Central memory CD4-positive, alpha-beta T cell (primary cell): ENCODE measurements at places on chromosomes 12 and 14.

- DNase-seq = no peak
These were observed 4.9 kb downstream of the ERGIC2 start for GRCh38 chr12:29376118-29376517.

- DNase-seq = no peak
These were observed 2.6 kb upstream of the PRKD1 start for GRCh38 chr14:29930283-29930682.

DNA sequence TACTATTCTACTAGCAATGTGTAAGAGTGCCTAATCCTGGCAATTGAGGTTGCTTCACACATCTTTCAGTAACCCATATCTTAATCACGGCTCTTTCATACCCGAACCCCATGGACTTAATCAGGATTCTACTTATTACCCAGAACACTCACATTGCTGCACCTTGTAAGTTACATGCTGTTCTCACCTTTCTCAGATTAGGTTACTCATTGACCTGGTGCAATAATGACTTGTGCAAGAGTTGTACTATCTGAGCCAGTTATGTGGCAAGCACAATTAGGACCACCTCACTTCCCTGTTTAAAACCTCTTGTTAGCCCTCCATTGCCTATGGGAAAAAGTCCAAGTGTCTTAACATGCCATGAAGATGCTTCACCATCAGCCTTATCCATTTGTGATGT, 306.7 kb upstream of the E2F7 start:
- no peak for DNase-seq

DNA sequence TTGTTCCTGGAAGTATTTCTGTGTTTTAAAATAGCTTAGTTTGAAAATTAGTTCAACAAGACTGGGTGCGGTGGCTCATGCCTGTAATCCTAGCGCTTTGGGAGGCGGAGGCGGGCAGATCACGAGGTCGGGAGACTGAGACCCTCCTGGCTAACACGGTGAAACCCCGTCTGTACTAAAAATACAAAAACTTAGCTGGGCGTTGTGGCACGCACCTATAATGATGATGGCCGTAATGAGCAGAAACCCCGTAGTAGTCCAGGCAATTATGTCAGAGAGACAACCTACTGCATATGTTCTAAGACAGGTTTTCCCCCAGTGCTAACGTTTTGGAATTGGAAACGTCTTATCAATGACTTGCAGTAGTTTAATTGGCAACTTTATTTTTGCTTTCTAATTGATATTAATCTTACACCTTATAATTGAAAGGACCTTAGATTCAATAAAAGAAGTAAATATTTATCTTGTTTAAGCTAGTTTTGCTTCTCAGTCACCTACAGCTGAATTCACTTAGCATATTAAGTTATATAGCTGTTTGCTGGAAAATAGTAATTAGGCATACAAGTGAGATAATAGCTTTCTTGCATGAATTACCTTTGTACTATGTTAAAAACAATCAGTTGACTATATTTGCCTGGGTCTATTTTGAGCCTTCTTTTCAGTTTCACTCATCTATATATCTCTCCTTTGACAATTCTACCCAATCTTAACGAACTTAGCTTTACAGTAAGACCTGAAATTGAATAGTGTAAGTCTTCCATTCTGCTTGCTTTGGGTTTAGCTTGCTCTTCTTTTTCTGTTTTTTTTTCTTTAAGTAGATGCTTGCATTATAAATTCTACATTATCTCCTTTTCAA, 15.6 kb downstream of the CLECL1 start:
- no peak for DNase-seq

DNA sequence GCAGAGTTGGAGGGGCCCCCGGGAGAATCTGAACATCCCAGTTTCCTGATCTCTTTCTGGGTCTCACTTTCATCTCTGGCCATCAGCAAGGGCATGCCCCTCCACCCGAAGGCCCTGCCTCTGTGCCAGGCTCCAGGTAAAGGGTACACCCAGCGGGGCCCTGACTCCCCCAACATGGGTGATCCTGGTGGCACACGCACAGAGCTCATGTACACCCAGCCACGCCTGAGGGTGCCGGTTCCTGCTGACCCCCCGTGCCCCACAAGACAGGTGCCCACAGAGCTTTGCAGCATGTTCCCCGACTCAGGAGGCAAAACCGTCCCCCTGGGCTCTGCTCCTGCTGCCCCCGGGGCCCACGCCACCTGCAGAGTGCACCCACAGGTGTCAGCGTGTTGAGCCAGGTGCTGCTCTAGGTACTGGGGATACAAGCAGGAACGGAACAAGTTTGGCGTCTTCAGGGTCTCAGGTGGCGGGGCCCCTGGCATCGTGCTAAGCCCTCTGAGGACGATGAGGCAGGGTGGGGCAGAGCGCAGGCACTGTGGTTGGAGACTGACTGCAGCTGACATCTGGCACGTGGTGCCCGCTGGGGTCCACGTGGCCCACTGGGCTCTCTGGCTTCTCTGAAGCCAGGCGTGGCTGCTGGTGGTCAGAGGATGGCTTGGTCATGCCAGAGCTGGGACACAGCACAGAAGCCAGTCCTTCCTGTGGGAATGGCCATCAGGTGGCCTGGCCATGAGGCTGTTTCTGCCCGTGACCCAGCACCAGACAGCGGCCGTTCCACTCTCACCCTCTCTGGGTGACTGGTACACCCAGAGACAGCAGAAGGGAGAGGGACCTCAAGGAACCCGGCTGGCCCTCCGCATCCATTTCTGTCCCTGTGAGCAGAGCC, 13.8 kb downstream of the BAG5 start:
- DNase-seq = no peak

- no peak for DNase-seq
These were observed 71.0 kb downstream of the NIN start for GRCh38 chr14:50759800-50760543.

GRCh38 chr12:116427200-116427930, 131.8 kb upstream of the MAP1LC3B2 start:
- DNase-seq = no peak

DNA sequence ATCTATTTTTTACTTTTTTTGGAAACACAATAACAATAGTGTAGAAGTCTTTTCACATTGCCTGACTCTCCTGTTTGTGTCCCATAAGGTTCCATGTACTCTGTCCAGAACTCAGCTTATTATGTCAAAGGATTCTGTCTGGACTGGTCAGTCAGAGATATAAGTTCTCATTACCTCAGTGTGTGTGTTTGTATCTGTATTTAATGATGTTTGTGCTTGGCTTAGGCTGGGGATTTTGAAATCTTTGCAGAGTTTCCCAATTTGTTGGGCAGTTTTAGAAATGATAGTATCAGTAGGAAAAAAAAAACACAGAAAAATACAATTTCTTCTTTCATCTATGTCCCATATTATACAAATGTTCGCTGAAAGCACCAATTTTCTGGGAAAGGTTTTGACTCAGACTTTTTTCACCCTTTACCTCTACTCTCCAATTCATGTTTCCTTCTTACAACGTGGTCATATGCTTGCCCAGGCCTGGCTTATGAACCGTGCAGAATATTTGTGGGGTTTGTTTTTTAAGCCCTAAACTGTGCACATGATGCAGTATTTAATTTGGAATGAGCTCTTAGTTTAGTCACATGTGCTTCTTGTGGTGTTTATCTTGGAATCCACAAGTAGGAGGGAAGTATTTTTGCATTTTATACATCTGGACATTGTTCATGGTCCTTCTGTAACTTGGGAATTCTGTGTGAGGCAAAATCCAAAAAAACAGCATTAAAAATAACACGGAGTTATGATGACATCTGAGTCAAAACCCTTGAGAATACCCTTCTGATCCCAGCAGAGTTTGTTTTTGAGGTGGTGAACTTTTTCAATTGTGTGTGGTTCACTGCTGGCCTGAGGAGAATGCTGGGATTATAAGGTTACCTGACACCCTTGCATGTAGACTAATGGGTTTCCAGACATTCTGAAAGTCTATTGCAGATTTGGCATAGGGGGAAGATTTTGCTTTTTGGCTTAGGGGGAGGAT, 121.2 kb downstream of the RAD51B start:
- DNase-seq = no peak

DNA sequence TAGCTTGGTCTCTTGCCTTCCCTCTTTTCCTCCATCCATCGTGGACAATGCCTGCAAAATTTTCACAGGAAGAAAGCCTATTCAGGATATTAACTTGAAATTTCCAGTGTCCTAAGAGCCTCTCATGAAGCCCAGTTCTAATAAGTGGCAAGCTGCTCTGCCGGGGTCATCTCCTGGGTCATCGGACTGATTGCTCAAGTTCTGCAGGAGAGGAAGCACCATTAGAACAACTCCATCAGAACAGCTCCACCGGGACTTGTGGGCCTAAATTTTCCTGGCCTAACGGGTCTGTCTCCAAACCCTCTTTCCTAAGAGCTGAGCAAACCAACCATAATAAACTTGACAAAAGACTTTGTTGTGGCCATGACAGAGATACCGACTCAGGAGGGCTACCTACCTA, 13.9 kb downstream of the ERG28 start:
- DNase-seq = no peak

GRCh38 chr12:77575376-77575919, 255.2 kb upstream of the NAV3 start:
- no peak for DNase-seq

DNA sequence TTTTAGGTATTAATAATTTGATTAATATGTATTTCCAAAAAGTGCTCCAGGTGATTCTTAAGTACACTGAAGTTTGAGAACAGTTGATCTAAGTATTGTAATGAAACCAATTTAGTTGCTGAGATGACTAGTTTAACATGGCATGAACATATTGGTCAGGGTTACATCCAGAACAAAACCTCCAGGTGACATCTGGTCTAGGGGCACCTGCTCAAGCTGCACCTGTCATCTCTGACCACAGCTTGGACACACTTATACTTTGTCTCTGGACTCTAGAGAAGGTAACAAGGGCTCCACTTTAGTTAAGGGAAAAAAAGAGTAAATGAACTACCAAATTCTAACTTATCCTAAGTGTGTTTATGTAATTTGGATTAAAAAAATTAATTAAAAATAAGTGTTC, 8.1 kb downstream of the ARID2 start:
- no peak for DNase-seq

- DNase-seq = no peak
These were observed 28.5 kb downstream of the CD9 start for GRCh38 chr12:6228535-6229223.

DNA sequence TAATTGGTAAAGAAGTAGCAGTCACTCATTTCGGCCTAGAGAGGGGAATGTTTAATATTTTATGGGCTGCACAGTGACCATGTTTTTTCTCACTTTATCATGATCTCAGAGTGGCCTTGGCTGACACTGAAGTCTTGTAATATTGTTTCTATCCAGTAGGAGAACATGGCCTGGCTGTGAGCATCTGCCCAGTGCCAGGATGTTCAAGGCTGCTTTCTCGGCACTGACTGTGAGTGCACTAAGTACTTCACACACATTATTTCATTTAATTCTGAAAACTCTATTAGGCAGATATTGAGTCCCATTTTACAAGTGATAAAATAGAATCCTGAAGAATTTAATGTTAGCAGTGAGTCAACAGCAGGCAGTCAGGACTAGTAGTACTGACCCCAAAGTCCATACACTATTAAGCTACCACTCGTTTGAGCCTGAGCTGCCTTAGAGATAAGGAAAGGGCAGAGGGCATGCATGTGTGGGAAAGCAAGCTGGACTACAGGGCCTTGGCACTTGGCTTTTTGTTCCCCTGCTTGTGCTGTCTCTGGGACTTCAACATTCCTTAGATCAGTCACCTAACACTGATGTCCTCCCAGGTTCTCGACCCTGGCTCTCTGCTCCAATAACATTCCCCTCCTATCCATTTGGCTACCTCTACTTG, 42.2 kb upstream of the APPL2 start:
- no peak for DNase-seq

DNA sequence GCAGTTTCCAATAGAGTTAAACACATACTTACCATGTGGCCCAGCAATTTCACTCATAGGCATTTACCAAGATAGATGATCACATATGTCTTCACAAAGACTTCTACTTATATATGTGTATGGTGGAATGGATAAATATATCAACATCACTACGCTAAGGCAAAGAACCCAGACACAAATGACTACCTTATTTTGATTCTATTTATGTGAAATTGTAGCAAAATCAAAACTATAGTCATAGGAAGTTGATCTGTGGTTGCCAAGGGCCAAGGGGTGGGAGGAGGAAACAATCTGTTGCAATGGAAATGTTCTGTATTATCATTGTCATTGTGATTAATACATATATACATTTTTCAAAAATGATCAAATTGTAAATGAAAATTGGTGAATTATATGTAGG, 47.7 kb upstream of the ANP32D start:
- DNase-seq = no peak

DNA sequence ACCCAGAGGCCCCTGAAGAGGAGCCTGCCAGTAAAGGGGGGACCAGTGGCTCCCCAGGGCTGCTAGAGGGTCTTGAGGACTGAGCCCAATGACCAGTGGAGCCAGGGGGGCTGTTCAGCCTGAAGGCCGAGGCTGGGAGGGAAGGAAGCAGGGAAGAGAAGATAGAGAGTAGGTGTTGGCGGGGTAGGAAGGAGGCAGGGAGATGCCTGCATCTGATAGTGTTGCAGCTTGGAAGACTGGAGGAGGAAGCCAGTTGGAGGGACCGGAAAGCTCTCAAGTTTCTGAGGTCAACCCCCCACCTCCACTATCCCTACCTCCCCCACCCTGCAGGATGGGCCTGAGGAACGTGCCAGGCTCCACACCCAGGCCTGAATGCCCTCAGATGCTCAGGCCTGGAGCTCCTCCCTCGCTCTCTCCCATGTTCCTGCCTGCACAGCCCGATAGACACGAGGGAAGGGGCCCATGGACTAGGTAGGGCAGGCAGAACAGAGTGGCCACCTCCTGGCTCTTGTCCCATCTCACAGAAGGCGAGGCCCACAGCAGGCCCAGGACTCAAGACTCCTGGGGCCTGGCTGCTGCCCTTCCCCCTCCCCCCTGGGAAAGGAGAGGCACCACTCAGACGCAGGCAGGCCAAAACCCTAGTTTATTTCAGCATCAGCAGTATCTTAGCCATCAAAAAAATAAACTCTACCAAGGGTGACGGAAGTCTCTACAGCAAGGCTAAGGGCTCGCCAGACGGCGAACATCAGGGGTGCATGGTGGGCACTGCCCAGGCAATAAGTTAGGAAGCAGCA, 3.4 kb downstream of the CKB start:
- DNase-seq = no peak

DNA sequence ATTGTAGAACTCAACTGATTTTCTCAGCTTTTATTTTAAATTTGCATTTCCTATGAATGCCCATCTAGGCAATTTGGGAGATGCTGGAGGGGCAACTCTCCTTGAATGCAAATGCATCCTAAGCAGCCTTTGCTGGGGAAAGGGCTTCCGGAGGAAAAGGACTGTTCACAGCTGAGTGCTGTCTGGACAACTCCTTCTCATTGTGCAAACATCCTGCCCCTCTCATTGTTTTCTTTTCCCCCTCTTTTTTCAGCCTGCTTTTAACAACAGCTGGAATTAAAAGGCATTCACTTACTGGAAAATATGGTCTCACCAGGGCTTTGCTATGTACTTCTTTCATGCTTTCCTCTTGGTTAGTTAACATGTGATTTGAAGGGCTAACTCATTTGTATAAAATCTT, 397.8 kb downstream of the FUT8 start:
- DNase-seq = no peak

DNA sequence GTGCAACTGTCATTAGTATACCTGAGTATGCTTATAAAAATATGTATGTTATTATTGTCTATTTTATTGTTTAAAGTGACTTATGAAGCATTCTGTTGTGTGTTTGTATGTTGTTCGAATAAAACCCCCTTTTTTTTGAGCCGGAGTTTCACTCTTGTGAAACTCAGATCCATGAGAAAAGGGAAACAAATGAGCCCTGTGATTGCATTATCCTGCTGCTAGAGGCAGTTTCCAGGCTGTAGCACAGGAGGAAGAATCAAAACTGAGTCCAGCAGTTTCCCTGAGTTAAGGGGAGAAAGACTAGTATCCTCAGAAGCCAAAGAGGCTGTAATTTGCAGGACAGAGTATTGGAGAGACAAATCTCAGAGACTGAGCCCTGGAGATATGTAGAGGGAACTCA, 12.5 kb downstream of the SGPP1 start:
- DNase-seq = no peak

- DNase-seq = no peak
These were observed 144.0 kb upstream of the TMPO start for GRCh38 chr12:98371419-98371818.
